ENCODE measurements at places on chromosomes 4 and X. TPM values are rescaled to one million over a fixed set of nuclear protein-coding genes. Genes with fewer than 3 reads are reported as not detected.

- no peak overlapping the region for H3K4me3 ChIP-seq
- H3K36me3 ChIP-seq: no peaks in the 10 kb centered on the region
- no peak overlapping the region for H3K27ac ChIP-seq
- no peak for DNase-seq
- H3K27me3 ChIP-seq: no peaks in the 10 kb centered on the region
- H3K4me1 ChIP-seq: no peaks in the 10 kb centered on the region
These were observed 52.7 kb downstream of the DCLK2 start for GRCh38 chr4:150130933-150131332.

GRCh38 chrX:133786382-133786781, 199.0 kb downstream of the GPC3 start:
- no peaks in the 10 kb centered on the region for H3K27me3 ChIP-seq
- DNase-seq: no peak
- no peak overlapping the region for H3K27ac ChIP-seq
- H3K36me3 ChIP-seq: no peaks in the 10 kb centered on the region
- no peaks in the 10 kb centered on the region for H3K4me1 ChIP-seq
- H3K4me3 ChIP-seq: no peak overlapping the region

DNA sequence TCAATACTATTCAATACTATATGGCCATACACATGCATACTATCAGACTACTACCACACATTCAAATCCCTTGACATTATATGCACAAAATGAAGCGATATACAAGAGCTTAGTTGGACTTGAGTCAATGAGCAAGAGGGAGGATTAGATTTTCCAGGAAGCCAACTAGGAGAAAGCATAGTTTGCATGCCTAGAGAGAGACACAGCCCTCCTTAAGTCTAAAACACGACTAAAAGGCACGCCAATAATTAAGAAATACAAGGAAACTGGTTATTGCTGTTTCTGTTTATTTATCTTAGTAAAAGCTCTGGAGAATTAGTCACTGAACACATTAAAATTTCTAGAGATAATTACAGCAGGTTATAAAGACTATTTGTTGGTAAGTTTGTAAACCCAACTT, 21.8 kb downstream of the MBNL3 start:
- H3K27ac ChIP-seq: no peak overlapping the region
- H3K27me3 ChIP-seq: no peaks in the 10 kb centered on the region
- H3K36me3 ChIP-seq: no peaks in the 10 kb centered on the region
- H3K4me1 ChIP-seq: no peaks in the 10 kb centered on the region

The MMRN1 gene
- total RNA-seq: 10.6 TPM

The APBB2 gene
- total RNA-seq: 56.6 TPM

GRCh38 chrX:7091923-7092322, 55.6 kb upstream of the STS start:
- H3K27me3 ChIP-seq: no peaks in the 10 kb centered on the region
- H3K4me3 ChIP-seq: no peak overlapping the region
- H3K27ac ChIP-seq: no peak overlapping the region
- DNase-seq: no peak

- no peak overlapping the region for H3K27ac ChIP-seq
- no peaks in the 10 kb centered on the region for H3K4me1 ChIP-seq
- no peaks in the 10 kb centered on the region for H3K27me3 ChIP-seq
- H3K36me3 ChIP-seq: no peaks in the 10 kb centered on the region
- DNase-seq: no peak
- no peak overlapping the region for H3K4me3 ChIP-seq
These were observed 9.2 kb downstream of the PLK4 start for GRCh38 chr4:127889903-127890302.

DNA sequence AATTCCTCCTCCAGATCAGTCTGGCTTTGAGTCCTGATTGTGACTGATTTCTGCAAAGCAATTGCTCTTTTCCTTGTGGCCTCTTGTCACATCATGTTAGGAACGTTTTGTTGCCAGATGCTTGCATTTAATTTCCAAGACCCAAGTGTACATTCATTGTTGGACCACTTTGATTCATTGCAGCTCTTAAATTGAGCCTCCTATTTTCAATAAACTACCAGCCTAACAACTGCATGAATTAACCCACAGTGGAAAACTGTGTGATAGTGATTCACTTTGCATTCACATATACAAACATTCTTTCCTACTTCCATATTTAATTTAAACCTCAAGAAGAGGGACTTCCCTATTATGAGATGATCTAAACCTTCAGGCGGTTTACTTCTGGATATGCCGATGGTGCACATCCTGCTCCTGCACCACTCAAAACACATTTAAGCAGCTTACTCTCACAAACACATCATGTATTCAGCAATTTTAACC, 118.4 kb downstream of the AFF1 start:
- no peaks in the 10 kb centered on the region for H3K36me3 ChIP-seq
- peak overlapping the region; percentile 69 for H3K27ac ChIP-seq

The NLGN4X gene
- total RNA-seq: 0.36 TPM

GRCh38 chrX:100449696-100450608, 39.9 kb upstream of the PCDH19 start:
- no peak for DNase-seq
- H3K27ac ChIP-seq: no peak overlapping the region
- no peaks in the 10 kb centered on the region for H3K27me3 ChIP-seq

DNA sequence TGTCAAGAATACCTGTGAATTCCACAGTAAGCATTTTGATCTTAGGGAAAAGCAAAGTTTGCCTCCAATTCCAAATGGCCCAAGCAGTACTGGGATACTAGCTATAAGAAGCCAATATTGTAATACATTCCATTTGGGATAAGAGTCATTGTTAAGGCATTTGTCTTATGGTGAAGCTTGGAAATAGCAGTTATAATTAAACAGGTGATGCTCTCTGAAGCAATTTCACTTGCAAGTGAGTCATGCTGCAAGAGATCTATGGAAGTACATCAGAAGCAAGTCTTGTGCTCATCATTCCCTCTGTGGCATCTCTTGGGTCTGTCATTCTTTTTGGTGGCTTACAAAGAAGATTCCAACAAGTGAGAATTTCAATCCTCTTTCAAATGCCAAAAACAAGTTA, 386.4 kb upstream of the RPS6KA3 start:
- H3K36me3 ChIP-seq: no peaks in the 10 kb centered on the region
- no peaks in the 10 kb centered on the region for H3K27me3 ChIP-seq
- no peak overlapping the region for H3K27ac ChIP-seq
- DNase-seq: no peak
- no peak overlapping the region for H3K4me3 ChIP-seq

DNA sequence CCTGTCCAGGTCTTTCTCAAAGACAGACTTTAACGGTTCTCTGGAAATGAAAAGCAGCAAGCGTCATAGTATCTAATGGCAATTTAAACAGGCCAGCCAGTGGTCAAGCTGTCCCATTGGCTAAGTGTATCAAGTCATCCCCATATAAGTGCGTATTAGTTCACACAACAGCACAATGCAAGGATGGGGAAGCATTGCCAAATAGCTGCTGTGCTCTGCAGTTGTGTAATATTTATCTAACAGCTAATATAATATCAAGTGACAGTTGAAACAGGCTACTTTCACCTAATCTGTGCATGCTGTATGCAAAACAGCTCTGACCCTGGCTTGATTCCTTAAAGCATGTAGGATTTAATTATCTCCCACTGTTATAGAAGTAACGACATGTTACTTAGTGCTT, 134.8 kb upstream of the PPARGC1A start:
- no peak overlapping the region for H3K27ac ChIP-seq
- no peaks in the 10 kb centered on the region for H3K36me3 ChIP-seq
- DNase-seq: no peak

DNA sequence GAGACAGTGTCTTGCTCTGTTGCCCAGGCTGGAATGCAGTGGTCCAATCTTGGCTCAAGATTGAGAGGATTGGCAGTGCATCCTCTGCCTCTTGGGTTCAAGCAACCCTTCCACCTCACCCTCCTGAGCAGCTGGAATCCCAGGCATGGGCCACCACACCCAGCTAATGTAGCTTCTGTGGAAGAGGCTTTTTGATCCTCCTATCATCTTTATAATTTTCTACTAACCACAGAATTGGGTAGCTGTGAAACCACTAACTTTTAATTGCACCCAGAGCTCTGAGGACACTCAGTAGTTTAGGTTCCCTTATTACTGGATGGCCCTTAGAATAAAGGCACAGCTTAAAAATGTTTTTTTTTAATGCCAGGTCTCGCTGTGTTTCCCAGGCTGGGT, 8.9 kb upstream of the AGA start:
- H3K27ac ChIP-seq: no peak overlapping the region
- no peak overlapping the region for H3K4me3 ChIP-seq
- H3K27me3 ChIP-seq: no peaks in the 10 kb centered on the region
- no peaks in the 10 kb centered on the region for H3K36me3 ChIP-seq
- DNase-seq: no peak
- H3K4me1 ChIP-seq: no peaks in the 10 kb centered on the region

DNA sequence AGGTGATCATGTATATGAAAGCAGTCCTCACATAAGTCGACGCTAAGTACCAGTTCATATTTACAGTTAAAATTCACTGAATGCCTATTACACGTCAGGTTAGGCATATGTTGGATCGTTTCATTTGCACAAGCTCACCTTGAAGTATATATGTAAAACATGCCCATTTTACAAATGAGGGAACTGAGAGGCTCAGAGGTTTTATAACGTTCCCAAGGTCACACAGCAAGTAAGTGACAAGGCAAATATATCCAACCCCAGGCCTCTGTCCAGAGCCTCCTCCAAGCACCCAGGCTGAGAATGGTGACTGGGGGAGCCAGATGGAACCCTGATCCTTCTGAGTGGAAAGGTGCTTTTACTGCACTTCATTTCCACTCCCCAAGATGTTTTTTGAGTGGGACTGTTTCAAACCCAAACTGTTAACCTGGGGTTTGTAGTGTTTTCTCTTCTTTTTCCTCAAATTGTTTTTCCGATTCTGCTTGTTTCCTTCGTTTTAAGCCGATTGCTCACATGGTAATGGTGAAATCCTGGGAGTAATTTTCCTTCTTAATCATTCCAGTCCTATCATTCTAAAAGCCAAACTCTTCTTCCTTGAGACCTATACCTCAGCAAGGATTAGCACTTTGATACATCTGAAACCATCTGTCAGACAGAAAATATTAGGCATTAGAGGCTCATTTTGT, 791 bp downstream of the SMIM20 start:
- peak overlapping the region; percentile 76 for H3K4me3 ChIP-seq
- no peak for DNase-seq
- no peaks in the 10 kb centered on the region for H3K27me3 ChIP-seq
- H3K36me3 ChIP-seq: no peaks in the 10 kb centered on the region

The LIMCH1 gene
- total RNA-seq: 62.8 TPM

DNA sequence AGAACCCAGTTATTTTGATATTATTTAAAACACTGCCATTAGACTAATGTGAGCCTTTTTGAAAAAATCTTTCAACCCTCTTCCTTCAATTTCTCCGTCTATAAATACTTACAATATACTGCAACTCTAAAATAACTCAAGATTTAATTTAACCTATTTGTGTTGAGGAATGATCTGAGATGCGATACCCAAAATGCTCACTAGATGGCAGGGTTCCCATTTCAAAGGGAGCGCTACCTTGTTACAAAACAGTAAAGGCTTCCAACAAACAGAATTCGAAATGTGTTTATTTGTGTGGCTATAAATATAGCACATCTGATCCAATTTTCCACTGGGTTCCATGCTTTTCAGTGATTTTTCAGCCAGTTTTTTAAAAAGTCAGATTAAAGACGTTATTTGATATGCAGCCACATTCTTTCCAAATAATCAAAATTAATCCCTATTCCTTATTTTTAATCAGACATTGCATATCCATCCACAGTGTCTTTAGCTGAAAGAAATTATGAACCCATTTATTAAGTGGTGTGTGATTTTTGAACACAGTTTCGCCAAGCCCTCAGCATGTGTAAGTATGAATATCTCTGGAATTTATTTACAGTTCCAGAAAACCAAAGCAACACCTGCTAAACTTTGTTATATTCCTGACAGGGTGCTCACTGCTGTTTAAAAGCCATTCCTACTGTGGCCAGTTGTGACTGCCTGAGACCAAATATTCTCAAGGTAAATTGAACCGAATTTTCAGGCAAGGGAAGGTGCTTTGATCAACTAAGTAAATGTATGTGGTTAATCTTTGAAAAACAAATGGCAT, 668.0 kb upstream of the LCORL start:
- peak; percentile 44 for DNase-seq
- no peak overlapping the region for H3K27ac ChIP-seq
- H3K27me3 ChIP-seq: no peaks in the 10 kb centered on the region
- H3K36me3 ChIP-seq: no peaks in the 10 kb centered on the region

GRCh38 chrX:132481449-132481848, 7.4 kb downstream of the MBNL3 start:
- no peak overlapping the region for H3K27ac ChIP-seq
- H3K27me3 ChIP-seq: no peaks in the 10 kb centered on the region
- no peaks in the 10 kb centered on the region for H3K4me1 ChIP-seq
- no peaks in the 10 kb centered on the region for H3K36me3 ChIP-seq
- no peak overlapping the region for H3K4me3 ChIP-seq

The F8A2 gene
- 15.2 TPM for total RNA-seq

The FAM9C gene
- total RNA-seq: not detected
